ENCODE measurements at places on chromosomes 13 and 19. TPM values are rescaled to one million over a fixed set of nuclear protein-coding genes. Genes with fewer than 3 reads are reported as not detected.

TARM1 gene
- not detected for total RNA-seq

GGN gene
- total RNA-seq, result 0.14 TPM

MEDAG gene
- total RNA-seq, result 18.6 TPM

PCDH20 gene
- not detected for total RNA-seq

JAK3 gene
- 1.00 TPM for total RNA-seq

TNFSF9 gene
- 0.37 TPM for total RNA-seq

MEIS3 gene
- 86.7 TPM for total RNA-seq

CEACAM8 gene
- total RNA-seq, result not detected

CAMSAP3 gene
- not detected for total RNA-seq

APC2 gene
- total RNA-seq, result 0.28 TPM

ZNF738 gene
- total RNA-seq, result 2.4 TPM

TGFBR3L gene
- 0.85 TPM for total RNA-seq

TEX30 gene
- total RNA-seq, result 8.6 TPM

ZSCAN5C gene
- not detected for total RNA-seq

KLK14 gene
- total RNA-seq, result not detected

ZNF226 gene
- total RNA-seq, result 21.1 TPM

UBE2L5 gene
- 0.09 TPM for total RNA-seq

ZNF534 gene
- not detected for total RNA-seq

KLK6 gene
- total RNA-seq, result not detected

SPPL2B gene
- 38.2 TPM for total RNA-seq
